ENCODE measurements at places on chromosomes 12 and 14.

GRCh38 chr12:110921262-110921661 lies 883 bp upstream of the MYL2 start:
- no peak for DNase-seq

GRCh38 chr14:76591266-76591665 lies 170.0 kb upstream of the VASH1 start:
- no peak for DNase-seq

GRCh38 chr12:88223519-88223918 lies 81.4 kb downstream of the TMTC3 start:
- DNase-seq: no peak

DNA sequence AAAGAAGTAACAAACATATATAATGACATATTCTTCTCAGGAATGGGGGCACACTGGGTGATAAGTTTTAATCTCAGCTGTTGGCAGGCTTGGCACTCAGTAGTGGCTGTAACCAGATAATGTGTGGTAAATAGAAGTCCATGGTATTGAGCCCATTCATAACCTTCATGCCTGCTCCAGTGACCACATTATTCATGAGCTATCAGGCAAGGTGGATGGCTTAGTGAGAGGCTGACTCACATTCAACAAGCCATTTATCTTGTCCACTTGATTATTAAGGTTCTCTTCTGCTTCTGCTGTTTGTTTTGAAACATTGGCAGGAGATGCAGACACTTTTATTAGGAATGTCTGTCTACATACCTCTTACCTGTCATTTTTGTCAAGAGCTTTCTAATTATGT lies 950.4 kb upstream of the LRFN5 start:
- DNase-seq: no peak

GRCh38 chr12:131155131-131155530 lies 201.4 kb downstream of the ADGRD1 start:
- no peak for DNase-seq

DNA sequence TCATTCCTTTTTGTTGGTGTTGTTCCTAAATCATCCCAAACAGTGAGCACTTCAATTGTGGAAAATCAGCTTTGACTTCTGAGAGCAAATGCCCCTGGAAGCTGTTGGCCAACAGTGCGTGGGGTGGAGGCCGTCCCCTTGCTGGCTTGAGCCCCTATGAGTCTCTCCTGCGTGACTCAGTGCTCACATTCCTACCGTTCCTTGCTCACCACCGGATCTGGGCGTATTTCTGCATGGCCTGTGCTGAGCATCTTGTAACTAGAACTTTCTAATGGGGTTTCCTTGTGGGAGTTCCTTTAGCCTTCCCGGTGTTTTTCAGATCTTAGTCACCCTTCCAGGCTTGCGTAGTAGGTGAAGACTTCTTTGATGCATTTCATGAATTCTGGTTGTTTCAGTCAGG lies 14.7 kb downstream of the SERPINA1 start:
- no peak for DNase-seq

DNA sequence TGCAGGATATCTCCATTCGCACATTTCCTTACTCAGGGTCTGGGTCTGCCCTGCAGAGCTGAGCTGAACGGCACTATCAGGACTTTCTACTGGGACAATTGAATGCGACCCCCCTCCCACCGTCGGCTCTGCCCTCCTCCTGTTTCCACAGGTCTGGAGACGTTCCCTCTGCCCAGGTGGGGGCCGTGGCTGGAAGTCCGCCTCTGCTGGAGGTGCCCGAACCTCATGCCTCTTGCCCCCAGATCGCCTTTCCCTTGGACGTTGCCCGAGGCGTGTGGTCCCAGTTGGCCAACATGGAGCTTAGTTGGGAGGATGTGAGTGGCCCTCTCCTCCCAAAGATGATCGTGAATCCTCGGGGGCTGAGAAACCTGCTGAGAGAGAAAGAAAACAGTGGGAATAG lies 21.2 kb upstream of the KLC1 start:
- DNase-seq: no peak

- DNase-seq: no peak
Observed at GRCh38 chr14:73761618-73762355, 47.6 kb upstream of the PNMA1 start.

DNA sequence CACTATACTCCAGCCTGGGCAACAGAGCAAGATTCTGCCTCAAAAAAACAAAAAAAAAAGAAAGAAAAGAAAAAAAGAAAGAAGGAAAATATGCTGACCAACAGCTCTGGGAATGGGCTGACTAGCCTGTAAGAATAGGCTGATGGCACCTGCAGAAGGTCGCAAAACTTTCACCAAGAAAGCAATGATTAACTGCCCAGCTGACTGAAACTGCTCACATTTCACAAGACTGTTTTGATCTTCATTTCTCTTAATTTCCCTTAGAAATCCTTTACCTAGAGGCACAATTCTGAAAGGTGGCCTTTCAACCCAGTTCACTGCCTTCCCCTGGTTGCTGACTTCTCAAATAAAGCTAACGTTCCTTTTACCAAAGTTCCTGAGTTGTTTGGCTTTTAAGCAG lies 12.4 kb downstream of the BEST3 start:
- DNase-seq: no peak

Data from frontal cortex (tissue), 4 donors.